ENCODE measurements at places on chromosomes 1 and 21.
A peak's percentile ranks its signal among the peaks of the same experiment; 100 is the strongest.

GRCh38 chr1:116122955-116123757 lies 12.0 kb downstream of the MAB21L3 start:
- peak; percentile 53 for DNase-seq

- no peak for DNase-seq
These were observed 553.8 kb downstream of the LRRIQ3 start for GRCh38 chr1:73644198-73644597.

GRCh38 chr1:97157991-97158390 lies 436.4 kb downstream of the PTBP2 start:
- no peak for DNase-seq

DNA sequence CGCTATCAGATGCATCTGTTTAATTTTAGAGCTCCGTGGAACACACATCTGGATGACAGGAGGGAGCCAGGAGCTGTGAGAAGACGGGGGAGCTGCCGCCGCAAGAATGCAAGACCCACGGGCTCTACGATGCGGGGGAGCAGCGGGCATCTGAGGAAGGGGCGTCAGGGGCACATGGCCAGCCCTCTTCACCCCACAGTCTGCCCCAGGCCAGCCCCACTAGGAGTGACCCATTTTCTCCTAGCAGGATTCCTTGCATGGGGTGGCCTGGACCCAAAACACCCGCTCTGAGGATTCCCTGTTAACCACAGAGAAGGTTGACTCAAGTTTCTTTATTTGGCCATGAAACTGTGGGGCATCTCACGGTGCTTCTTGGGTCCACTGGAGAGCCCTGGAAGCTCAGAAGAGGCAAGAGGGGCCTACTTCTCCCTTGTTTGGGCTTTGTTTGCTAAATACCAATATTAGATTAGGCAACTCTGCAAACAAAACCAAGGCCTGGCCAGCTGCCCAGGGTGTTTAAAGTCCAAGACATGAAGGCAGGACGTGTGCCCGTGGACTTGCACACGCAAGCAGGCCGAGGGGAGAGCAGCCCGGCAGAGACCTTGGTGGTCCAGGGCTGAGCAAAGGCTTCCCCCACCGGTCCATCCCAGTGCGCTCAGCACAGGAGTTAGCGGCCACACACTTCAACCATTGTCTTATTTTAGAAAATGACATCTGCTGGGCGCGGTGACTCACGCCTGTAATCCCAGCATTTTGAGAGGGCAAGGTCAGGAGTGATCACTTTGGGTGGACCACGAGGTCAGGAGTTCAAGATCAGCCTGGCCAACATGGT lies 89.8 kb downstream of the DHRS3 start:
- DNase-seq: peak; percentile 92

GRCh38 chr1:94962409-94963265 lies 35.7 kb upstream of the CNN3 start:
- DNase-seq: peak; percentile 54

DNA sequence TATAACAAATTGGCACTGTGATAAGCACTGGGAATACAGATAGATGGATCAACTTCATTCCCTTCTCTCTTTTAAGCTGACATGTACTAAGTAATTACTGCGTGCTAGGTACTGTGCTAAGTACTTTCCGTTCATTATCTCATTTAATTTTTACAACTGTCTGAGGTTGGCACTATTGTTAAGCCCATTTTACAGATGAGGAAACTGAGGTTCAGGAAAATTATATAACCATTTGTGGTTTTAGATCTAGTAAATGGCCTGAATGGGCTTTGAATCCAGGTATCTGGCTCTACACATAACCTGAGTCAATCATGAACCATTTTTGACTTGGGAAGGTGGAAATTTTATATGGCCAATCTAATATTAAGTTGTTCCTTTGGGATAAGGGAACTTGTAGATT lies 3.6 kb upstream of the HMGCS2 start:
- no peak for DNase-seq

DNA sequence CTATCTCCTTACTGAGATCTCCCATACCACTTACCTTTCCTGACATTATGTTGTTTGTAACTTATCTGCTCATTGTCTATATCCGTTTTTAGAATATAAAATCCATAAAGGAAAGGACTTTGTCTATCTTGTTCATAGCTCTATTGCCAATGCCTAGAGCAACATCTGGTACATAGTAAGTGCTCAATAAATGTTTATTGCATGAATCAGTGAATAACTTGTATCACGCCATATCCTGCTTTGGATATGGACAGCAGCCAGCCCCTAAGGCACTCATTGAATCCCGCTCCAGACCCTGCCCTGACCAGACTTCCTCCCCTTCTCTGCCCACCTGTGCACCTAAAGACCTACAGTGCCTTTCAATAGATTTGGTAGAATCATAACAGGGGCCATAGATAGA lies 298.1 kb upstream of the PLXNA2 start:
- no peak for DNase-seq

- peak; percentile 99 for DNase-seq
These were observed at the start of gene AHCYL1 for GRCh38 chr1:109984456-109985246. Gene AHCYL1, plus strand, starts transcription at chr1:109984765. Its CDS starts 288 bp downstream, at chr1:109985053.

GRCh38 chr1:162389971-162390370 lies 8.4 kb downstream of the C1orf226 start:
- DNase-seq: peak; percentile 6

- no peak for DNase-seq
These were observed 142.9 kb upstream of the WNT4 start for GRCh38 chr1:22285549-22286396.

DNA sequence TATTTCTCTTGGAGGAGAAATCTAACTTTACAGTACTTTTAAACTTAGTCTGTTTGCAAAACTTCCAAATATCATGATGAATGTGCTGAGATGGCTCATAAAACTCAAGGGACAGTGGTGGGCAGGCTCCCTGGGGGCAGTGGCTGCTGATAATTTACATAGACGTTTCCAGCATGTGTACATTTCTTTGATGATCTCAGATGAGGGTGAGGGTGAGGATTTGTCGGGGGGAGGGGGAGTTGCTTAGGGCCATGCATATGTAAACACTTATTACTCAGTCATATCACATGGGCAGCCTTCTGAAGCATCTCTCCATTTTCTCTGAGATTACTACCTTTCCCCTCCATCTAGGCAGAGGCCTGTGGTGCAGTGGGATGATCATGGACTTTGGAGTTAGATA lies 152.9 kb upstream of the HMGB4 start:
- no peak for DNase-seq

DNA sequence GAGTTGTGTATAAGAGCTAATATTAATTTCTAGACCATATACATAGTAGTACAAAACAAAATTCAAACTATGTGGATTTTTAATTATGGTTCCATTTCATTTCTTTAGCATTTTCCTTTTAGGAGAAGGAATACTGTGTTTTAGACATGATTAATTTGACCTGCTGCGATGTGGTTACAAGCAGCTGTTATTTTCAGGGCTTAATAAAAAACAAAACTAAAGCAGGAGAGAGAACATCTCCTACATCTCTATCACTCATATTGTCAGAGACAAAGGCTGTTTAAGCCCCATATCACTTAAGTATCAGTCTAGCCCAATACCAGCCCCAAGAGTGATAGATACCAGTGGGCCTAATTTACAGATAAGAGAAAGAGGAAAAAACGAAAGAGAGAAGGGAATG lies 47.6 kb downstream of the ILDR2 start:
- DNase-seq: no peak

- no peak for DNase-seq
These were observed 3.8 kb downstream of the WNT4 start for GRCh38 chr1:22139066-22139594.

DNA sequence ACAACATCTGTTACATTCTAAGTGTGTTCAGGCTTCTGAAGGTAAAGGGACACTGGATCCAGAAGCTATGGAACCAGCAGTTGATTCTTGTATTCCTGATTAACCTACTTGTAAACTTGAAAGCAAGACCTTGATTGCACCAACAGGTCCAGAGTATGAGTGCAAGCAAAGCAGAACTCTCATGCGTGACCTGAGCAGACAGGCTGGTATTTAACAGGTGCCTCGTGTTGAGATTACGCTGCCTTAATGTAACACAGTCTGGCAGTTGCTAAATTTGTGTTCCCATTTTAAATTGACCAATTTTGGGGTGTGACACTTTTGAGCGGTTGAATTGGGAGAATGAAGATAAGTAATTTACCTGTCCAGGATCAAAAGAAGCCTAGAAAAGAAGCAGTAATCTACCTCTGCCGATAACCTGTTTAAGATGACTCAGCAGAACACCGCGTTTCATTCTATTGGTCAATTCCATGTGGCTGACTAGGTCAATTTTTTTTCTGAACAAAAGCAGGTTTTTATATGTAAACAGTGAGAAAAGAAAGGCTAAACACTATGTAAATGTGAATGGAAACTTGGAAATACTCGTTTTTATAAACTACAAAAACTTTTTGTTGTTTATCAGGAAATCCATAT lies 147.6 kb downstream of the DYRK1A start:
- DNase-seq: no peak

DNA sequence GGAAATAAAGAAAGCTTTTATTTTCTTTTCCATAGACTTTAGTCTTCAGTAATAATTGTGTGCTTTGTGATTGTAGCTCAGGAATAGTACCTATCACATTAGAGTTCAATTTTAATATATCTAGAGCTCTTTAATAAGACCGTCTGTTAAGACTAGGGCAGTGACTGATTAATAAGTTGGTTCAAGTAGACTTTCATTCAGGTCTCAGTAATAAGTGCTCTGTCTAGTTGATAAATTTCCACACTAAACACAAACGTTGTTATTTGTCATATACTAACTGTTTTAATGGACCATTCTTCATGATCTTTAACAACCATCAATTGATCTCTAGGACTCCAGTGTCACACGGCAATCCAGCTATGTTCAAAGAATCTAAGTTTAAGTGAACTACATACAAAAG lies 474.5 kb upstream of the ADGRL2 start:
- no peak for DNase-seq

GRCh38 chr1:10608690-10609089 lies 133.9 kb downstream of the PEX14 start:
- no peak for DNase-seq

DNA sequence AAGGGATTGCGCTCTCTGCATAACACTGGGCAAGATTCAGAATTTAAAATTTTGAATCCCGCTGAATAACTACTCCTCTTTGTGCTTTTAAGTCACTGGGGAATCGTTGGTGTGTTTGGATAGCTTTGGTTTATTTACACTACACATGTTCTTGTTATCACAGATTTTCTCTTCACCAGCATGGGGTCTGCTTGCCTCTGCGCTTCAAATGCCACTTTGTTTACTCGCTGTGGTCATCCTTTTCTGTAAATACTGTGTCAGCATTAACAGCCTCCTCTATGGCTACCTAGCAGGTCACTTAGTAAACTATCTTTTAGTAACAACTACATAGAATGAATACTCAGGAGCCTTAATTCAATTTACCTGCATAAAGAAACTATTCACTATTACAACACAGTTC lies 14.4 kb upstream of the KCNH1 start:
- DNase-seq: no peak

DNA sequence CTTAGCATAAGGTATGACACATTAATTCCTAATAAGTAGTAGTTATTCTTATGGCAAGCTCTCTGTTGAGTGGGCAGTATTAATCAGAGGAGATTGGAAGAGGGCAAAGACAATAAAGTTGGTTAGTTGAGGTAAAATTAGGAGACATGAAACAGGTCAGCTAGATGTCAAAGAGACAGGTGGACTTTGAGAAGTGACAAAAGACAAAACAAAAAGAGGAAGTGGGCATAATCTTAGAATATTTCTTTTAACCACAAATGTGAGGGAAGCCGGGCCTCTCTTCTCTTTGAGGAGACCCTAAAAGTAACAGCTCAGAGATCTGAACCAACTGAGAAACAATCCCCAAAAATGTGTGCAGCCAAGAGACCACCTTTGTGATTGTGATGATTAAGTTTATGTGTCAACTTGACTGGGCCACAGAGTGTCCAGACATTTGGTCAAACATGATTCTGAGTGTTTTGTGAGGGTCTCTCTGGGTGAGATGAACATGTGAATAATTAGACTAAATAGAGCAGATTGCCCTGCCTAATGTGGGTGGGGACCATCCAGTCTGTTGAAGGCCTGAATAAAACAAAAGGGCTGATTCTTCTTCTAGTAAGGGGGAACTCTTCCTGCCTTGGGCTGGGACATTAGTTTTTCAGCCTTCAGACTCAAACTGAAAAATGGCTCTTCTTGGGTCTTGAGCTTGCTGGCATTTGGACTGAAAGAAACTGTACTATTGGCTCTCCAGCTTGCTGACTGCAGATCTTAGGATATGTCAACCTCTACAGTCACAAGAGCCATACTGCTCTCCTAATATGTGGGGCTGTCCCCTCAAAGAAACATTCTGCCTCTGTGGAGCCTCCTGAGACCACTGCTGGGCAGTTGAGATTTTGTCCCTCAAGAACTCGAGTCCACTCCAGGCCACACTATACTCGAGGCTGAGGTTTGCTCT lies 40.0 kb downstream of the FCRL5 start:
- DNase-seq: no peak

DNA sequence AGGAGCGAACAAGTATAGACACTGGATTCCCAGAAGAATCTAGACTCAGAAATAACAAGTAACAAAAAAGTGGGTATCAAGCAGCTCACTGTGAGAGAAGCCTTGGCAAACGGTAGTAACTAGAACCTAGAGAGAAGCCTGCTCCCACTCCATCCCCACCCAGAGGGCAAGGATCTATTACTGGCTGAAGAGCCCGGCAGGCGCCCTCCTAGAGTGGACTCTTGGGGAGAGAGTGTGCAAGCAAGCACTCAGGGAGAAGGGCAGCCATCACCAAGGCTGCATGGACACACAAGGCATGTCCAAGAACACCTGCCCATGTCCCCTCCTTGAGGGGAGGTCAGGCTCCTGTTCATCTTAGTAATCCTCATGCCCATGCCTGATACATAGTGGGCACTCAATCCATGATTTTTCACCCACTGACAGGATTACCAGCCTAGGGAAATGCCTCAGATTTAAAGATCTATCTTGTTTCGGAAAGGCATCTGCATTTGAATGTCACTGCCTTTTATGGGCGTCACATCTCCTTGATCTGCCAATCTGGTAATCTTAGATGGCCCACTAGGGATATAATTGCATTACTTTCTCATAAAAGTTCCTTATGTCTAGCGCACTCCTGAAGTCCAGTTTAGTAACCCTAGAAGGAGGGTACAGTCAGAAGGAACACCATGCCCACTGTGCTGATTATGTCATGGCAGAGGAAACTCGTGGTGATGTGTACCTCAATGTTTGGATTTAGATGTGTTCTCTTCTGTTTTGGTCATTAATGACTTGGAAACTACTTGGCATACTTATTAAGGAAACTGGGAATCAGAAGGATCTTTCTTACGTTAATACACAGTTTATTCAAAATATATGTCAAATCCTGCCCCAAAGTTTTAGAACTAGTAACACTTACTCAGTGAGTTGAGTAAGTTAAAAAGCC lies 14.4 kb downstream of the CNN3 start:
- no peak for DNase-seq

GRCh38 chr1:222610728-222611127 lies 7.2 kb upstream of the MIA3 start:
- no peak for DNase-seq

DNA sequence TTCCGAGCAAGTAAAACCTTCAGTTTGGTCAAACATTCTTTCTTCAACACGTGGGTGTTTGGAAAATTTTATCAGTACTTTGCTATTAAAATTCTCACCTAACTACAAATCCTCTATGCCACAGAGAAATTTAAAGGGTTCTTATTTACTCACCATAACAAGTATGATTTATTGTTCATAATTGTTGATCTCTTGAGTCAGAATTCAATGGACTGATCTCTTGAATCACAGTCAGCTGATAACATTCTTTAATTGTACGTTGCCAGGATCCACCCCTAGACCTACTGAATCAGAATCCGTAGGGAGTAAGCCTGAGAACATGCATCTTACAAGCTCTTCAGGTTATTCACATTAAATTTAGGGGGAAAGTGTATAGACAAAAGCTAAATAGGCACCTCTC lies 51.2 kb downstream of the DIPK1A start:
- DNase-seq: no peak

- no peak for DNase-seq
These were observed 15.3 kb upstream of the PADI1 start for GRCh38 chr1:17189632-17189990.
